Fibroblast of lung (primary cell): ENCODE measurements at places on chromosomes 7 and 10.
A peak's percentile ranks its signal among the peaks of the same experiment; 100 is the strongest.

GRCh38 chr7:116522247-116522646, 2.6 kb upstream of the CAV1 start:
- DNase-seq, result peak; percentile 71

- DNase-seq, result no peak
These were observed 104.9 kb downstream of the KMT2E start for GRCh38 chr7:105118612-105119600.

DNA sequence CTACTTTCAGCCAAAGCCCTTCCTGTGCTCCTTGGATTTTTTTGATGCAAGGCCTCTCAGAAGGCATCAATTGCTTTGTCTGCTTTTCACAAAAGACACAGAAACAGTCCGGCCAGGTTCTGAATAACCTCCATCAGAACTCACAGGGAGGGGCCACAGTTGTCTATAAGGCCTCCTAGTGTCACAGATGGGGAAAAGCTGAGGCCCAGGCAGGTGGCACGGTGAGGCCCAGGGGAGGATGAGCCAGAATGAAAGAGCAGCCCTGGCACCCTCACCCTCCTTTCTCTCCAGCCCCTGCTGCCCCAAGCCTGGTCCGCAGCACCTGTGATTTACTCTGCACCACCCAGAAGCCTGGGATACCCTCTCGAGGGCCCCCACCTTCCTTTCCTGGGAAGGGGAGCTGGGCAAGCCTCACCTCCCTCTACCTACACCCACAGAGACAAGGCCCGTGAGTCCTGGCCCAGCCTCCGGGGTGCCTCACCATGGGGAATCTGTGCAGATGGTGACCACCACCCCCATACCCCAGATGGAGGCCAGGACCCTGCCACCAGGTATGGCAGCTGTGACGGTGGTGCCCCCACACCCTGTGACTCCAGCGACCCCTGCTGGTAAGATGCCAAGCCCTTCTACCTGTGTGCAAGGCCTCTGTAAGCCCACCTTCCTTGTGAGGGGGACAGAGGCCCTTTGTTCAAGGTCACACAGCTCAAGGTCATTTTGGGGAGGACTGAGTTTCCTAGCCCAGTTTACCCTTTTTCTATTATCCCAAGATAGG, 26.2 kb upstream of the ZNF467 start:
- no peak for DNase-seq

DNA sequence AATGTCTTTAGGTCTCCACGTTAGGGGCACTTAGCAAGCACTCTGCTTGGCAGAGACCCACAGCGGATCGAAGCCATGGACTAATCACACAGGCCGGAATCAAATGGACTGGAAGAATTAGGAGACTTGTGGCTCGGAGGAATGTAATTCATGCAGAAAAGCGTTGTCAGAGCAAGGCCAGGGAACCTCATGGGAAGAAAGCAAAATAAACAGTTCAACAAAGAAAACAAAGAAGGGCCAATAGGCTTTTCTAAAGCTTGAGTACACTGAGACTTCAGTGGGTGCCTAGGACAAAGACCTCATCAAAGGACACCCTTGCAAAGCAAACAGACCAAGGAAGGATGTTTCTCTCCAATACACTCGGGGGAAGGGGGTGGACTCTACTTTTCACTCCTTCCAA, 171.1 kb downstream of the GLI3 start:
- peak; percentile 88 for DNase-seq

DNA sequence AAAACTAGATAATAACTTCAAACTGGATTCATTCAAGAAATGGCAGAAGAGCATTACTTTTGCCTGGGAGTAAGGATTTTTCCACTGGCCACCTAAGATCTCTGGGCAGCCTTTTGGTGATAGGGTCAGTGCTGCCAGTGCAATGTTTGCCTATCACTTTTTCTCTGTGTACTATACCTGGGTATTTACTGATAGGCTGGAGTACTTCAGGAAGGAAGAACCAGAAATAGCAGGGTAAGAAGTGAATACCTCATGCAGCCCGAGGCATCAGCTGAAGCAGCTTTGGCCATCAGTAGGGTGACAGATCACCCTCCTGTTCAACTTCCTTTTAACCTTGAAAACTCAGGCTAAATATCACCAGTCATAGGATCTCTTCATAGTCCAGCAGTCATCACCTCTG, 5.5 kb upstream of the PAPSS2 start:
- DNase-seq, result no peak

DNA sequence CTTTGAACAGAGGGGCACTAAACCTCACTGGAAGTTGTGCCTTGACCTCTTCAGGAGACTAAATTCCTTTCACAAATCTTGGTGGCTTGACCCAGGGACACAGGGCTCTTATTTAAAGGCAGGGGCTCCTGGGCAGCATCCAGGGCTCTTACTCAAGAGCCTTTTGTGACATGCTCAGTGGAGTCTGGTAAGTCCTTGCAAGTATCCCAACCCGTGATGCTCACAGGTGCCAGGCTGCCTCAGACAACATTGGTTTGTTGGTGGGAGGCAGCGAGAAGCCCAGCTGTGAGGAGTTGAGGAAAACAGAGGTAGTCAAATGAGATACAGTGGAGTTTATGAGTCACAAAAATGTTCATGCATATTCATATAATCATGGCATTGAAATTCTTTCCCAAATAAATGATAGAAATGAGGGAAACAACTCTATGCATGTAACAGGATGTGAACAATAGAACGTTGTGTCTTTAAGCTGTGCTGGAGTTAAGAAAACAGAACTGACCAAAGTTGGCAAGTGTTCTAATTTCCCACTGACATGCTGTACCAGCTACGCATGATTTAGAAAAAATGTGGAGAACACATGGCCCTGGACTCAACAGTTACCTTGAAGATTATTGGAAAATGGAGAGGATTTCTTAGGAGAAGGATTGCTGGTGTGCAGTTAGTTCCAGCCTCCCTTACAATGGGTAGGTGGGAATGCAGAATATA, 654.5 kb upstream of the COBL start:
- peak; percentile 18 for DNase-seq

DNA sequence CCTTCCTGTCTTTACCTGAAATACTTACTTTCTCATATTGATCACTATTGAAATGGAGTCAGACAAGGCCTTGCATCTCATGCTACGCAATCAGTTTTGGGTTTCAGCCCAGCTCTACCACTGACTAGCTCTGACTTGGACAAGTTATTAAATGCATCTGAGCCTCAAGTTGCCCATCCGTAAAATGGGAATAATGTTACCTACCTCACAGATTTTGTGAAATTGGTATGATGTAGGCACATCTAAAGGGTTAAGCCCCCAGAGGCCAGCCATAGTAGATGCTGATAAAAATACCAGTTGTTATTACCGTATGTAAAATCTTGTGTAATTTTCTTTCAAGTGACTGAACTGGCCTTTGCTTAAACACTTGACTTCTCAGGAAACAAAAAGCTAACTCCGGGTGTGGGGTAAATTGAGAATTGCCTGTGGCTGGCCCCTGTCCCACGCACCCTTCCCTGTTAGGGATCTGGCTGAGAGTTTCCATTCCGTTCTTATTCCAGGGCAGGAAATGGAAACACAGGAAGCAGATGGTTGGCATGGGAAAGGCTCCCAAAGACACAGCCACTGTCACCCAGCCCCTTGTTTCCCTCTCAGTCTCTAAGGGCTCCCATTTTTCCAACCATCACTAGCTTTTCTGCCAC, 7.5 kb downstream of the DUSP5 start:
- no peak for DNase-seq

DNA sequence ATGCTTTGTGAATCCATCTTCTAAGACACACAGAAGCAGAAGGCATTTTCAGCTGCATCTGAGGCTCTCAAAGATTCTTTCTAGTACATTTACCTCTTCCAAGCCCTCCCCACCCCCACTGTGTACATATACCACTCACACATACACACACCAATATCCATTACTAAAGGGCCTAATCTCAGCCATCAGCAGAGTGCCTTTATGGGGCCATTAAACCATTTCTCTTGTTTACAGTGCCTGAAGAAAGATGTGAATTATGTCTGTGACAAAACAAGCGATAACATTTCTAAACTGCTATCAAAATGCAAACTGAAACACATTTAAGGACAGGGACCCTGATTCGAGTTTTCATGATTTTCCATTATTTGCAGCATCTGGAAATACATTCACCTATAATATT, 40.0 kb downstream of the ETV1 start:
- no peak for DNase-seq
